ENCODE measurements at places on chromosomes 13 and 19.

DNA sequence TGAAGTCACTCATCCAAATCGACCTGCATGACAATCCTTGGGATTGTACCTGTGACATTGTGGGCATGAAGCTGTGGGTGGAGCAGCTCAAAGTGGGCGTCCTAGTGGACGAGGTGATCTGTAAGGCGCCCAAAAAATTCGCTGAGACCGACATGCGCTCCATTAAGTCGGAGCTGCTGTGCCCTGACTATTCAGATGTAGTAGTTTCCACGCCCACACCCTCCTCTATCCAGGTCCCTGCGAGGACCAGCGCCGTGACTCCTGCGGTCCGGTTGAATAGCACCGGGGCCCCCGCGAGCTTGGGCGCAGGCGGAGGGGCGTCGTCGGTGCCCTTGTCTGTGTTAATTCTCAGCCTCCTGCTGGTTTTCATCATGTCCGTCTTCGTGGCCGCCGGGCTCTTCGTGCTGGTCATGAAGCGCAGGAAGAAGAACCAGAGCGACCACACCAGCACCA lies 5.9 kb downstream of the SLITRK5 start:
- no peak for DNase-seq

GRCh38 chr19:51120160-51120559 lies 4.5 kb upstream of the SIGLEC9 start:
- no peak for DNase-seq

DNA sequence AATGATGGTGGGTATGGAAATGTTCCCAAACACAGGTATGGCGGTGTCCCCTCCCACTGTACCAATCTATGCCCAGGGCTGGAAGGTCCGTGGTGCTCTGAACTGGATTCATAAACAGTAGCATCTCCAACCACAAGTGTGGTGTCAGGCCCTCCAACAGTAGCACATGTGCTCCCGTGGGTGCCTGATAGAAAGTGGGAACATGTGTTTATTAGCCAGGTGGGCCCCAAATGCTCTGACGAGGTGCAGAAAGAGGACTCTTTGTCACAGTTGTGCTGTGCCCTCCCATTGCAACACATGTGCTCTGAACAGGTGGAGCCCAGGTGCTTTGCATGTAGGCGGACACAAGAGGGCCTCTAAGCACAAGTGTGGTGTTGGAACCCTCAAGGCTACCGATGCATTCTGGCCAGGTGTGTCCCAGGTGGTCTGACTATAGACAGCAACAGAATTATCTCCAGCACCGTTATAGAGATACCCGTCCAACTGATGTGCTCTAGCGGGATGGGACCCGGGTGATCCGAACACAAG lies 75.4 kb upstream of the ZNF30 start:
- DNase-seq: no peak

GRCh38 chr19:54644056-54644455 lies 13.8 kb downstream of the LILRB1 start:
- no peak for DNase-seq

DNA sequence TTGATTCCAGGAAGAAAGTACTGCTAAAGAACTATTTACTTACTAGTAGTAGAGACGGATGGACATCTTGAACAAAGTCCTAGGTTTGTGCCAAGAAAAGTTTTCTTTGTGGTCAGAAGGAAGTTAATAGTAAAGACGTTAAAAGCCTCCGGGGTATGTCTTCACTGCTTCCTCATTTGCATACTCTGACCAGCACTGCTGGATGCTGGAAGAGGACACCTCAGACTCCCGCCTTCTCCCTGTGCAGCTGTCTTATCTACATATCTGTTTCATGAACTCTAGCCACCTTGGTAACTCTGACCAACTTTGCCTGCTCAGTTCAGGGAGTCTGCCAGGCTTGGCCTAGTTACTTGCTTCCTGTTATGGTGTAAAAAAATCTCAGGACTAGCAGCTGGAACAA lies 1109.1 kb upstream of the MIR17HG start:
- DNase-seq: no peak

GRCh38 chr13:62387647-62388046 lies 972.0 kb upstream of the PCDH20 start:
- DNase-seq: no peak

GRCh38 chr13:31043957-31044356 lies 111.5 kb downstream of the TEX26 start:
- DNase-seq: no peak

DNA sequence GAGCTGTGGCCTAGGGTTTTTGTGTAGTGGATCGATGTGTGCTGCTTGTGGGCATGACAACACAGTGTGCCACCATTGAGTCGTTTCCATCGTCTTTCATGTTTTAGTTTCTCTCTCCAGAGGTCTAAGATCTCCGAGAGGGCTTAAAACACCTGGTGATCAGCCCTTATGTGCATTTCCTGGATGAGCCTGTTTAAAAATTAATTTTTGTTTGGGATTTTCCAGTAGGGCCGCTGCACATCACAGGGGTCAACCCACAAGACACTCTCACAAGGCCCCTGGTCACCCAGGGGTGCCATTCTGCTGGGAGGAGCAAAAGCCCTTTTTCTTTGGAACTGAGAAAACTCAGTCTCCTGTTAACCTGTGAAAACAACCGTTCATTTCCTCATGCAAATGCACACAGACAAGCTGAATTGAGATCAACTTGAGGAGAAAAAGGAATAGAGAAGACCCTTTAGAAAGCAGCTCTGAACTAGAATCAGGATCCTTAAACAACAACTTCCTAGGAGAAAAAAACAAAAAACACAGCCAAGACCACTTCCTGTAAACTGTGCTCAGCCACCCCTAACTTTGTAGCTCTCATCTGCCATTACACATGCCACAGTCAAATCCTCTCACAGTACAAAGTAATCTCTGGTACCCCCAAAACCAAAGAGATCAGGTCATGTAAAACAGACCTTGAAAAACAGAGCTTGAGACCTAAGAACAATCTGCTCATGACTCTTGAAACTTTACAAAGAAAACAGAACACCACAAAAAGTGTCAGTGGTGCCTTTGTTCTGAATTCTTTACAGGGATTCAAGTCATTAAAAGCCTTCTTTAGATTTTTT lies 8.3 kb upstream of the MTRF1 start:
- DNase-seq: no peak

- DNase-seq: no peak
Measured at GRCh38 chr13:99796175-99796819, 175.3 kb downstream of the ZIC5 start.

- DNase-seq: no peak
Measured at GRCh38 chr13:97866346-97866745, 87.1 kb upstream of the IPO5 start.

DNA sequence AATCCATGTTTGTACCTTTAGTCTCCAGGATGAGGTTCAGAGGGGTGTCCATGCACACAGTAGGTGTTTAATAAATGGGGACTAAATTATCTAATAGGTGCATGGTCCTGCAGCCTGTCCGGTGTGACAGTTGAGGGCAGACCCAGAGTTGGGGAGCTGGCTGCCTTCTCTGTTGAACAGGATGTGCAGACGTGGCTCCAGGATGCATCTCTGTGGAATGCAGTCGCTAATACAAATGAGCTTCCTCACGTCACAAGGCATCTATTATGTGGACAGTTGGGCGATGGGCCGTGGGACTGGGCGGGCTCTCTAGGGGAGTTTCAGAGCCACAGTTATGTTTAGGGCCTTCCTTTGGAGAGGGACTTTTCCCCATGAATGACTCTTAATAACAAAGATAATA lies 71.0 kb downstream of the SIPA1L3 start:
- no peak for DNase-seq

GRCh38 chr19:23978068-23978467 lies 63.4 kb downstream of the ZNF726 start:
- no peak for DNase-seq

- DNase-seq: no peak
Measured at GRCh38 chr13:74444864-74445479, 310.8 kb upstream of the KLF12 start.

DNA sequence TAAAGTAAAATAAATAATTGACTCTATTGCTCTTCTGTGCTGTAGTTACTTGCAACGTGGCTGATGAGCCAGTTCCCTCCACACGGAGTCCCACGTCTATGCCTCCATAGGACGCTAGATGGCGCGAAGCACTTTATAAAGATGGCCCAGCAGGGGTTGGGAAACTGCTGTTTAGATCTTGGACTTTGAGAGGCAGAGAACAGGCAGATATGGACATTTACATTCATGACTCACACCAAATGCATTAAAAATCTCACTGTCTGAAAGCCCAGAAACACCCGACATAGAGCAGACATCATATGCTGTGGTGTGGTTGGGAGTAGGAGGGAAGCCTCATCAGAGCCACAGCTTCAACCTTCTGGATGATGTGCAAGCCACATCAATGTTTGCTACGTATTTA lies 643.1 kb upstream of the ARGLU1 start:
- peak; percentile 73 for DNase-seq

DNA sequence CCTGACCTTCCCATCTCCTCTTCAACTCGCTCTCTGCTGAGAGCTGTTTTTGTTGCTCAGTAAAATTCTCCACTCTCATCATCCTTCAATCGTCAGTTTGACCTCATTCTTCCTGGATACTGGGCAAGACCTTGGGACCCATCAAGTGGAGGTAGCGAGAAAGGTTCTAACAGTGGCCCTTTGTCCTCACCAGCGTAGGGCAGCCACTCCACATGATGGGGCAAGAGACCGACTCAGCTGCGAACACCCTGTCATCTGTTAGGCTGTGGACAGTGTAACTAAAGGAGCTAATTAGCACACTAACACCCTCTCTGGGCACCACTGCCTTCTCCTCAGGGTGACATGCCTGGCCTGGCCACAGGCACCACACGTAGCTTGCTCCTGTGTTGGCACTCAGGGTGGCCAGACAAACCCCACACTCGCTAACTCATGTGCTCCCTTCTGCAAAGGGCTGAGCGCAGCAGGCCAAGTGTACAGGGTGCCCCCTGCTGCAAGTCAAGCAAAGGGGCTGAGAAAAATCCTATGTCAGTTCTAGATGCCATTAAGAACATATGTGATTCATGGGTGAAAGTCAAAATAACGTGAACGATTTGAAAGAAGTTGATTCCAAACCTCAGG lies 1216.0 kb downstream of the SLITRK5 start:
- DNase-seq: no peak

- DNase-seq: no peak
Measured at GRCh38 chr13:97967948-97968347, 14.5 kb downstream of the IPO5 start.

DNA sequence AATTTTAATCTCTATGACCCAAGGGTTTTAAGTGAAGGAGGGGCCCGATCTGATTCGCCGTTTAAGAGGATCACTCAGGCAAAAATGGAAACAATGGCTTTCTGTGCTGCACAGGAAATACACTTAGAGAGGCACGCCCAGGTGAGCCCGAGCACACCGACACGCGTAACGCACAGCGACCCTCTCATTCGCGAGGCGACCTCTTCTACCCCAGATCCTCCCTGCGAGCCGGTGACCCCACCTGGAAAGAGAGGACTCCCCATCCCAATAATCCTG lies 216 bp downstream of the SH2D3A start:
- DNase-seq: no peak

- DNase-seq: no peak
Measured at GRCh38 chr19:49874503-49875157, 2.5 kb downstream of the AKT1S1 start.

- no peak for DNase-seq
Measured at GRCh38 chr13:89199138-89199537, 1528.0 kb downstream of the SLITRK5 start.

DNA sequence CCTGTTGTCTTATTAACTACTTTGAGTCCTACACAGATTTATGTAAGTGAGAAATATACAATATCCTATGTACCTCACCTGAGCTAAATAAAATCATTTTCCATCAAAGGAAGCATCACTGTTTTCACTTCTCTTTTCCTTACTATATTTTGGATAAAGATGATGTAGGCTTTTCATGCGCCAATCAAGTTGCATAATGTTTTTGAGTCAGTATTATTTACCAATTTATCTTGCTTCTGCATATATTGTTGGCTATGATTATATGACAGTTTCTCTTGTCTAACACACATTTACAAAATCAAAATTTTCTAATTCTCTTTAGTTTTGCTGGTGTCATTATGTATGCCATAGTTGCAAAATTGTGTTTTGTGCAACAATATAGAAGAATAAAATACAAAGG lies 67.9 kb upstream of the FRY start:
- no peak for DNase-seq

DNA sequence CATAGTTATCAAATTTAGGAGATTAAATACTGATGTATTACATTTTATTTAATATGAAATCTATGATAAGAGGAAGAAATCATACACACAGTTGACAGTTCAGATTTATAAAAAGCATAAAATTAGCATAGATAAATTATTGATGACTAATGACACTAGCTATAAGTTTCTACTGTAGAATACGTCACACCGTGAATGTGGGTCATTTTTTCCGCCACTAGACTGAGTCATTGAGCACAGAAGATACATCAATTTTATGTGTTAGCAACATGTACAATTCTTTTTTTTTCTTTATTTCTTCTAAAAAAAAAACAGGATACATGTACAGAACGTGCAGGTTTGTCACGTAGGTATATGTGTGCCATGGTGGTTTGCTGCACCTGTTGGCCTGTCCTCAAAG lies 22.2 kb downstream of the AP2S1 start:
- DNase-seq: no peak

DNA sequence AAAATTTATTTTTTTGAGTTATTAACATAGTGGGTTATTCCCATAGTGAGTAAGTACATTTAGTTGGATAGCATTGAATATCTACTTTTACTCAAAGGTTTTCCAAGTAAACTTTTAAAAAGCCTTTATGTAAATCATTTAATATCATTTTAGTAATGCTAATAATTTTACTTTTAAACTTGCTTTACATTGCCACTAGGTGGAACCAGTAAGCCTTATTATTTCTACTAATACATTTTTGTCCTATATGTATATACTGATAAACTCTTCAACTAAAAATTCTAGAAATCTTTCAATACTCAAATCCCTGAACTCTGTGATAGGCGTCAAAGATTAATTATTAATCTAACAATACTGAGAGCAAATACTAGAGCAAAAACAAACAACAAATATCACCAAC lies 1709.2 kb upstream of the PCDH20 start:
- DNase-seq: no peak

- DNase-seq: no peak
Measured at GRCh38 chr13:44334751-44335150, 38.9 kb upstream of the SERP2 start.

- DNase-seq: no peak
Measured at GRCh38 chr19:23887642-23888041, 27.0 kb upstream of the ZNF726 start.

DNA sequence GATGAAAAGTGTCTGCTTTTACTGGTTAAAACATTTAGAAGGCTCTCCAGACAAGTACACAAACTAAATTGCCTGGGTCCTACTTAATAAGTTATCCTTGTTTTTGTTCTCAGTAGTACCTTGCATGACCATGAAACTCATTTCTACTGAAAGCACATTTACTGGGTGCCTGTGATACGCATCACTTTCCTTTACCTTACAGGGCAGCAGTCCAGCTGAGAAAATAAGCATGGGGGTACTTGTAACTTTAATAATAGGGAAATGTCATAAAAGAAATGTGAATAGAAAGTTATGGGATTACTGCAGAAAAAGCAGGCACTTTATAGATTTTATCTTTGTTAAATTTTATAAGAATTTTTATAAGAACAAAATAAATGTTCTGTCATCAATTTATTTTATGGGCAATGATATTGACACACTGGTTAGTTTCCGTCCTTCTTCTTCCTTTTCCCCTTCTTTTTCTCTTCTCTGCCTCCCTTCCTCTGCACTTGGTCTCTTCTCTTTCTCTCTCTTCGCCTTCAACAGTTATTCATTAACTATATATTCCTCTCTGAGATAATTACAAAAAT lies 107.3 kb upstream of the AKAP11 start:
- no peak for DNase-seq

Measured in NCI-H2107 (cell line).